Ureter (tissue), 1 donor: ENCODE measurements at places on chromosomes 1 and 21. TPM values are rescaled to one million over a fixed set of nuclear protein-coding genes. Genes with fewer than 3 reads are reported as not detected.

- DNase-seq: no peak
Measured at GRCh38 chr1:50108497-50109059, at the start of gene ELAVL4. Gene ELAVL4, plus strand, starts transcription at chr1:50108920. Its CDS starts 270 bp downstream, at chr1:50109190.

- no peak for DNase-seq
Measured at GRCh38 chr1:214349008-214349407, 68.0 kb downstream of the SMYD2 start.

PKP1 gene
- total RNA-seq: 58.1 TPM

GRCh38 chr1:22815043-22815365 lies 104.4 kb downstream of the EPHB2 start:
- no peak for DNase-seq

DNA sequence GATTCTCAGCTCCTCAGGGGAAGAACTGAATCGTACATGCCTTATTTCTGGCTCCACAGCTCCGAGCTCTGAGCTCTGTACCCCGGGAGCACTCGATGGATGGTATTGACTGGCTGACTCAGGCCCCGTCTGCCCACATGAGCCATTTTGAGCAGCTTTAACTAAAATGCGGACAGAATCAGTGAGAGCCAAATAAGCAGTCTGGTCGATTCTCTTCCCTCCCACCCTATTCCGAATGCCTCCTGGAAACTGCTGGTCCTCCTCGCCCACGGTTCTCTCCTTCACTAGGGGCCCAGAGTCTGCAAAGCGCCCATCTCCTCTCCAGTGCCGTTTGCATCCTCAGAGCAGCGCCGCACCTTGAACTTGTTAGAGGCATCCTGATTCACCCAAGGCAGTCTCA lies 125.9 kb upstream of the IRF2BP2 start:
- DNase-seq: no peak

DNA sequence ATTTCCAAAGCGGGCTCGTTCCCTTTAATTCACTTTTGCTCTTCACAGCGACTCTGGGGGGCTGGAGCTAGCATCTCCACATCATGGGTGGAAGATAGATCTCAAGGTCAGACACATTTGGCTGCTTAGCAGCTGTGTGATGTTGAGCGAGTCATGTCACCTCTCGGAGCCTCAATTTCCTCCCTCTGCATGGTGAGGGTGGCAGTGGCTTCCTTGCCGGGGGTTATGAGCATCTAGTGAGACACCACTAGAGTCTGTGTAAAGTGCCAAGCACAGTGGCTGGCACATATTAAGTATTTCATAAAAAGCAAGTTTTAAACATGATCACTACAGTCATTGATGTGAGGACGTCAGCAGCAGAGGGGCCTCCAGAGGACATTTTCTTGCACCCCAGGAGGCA lies 16.9 kb upstream of the ECE1 start:
- DNase-seq: no peak

SYTL1 gene
- total RNA-seq: 93.6 TPM
